ENCODE measurements at places on chromosomes 11 and 22.

DNA sequence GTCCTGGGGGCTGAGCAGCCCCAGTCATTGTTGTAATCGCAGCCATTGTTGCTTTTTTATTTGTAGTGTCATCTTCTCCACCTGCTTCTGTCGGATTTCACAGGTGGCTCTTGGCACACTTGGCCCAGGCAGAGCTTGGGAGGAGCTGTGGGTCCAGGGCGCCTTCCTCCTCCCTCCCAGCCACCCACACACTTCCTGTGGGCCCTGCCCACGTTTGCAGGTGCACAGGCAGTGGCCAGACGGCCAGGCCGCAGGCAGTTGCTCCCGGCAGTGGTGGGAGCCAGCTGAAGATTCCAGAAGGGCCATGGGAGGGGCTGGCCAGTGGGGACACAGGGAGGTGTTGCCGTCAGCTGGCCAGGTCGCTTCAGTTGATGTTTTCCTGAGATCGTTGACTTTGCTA is 1191.9 kb downstream of the BRD1 start:
- DNase-seq: peak; percentile 2

DNA sequence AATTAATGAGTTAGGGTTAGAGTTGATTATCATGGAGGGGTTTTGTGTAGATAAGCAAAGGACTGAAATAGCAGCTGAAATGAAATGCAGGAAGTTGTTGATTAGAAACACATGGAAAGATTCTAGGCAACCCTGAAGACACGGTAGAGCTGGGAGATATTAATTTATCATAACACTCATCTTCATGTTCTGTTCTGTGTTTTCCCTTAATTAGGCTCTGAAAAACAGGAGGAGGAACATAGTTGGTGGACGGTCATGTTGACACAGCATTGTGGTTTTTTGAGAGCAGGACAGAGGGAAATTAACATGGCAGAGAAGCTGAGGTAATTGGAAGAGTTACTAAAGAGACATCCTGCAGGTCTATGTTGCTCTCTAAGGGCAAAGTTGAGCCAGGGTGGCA is 138.8 kb upstream of the UBASH3B start:
- DNase-seq: no peak

- no peak for DNase-seq
Observed at GRCh38 chr11:10350334-10350733, 45.5 kb downstream of the ADM start.

DNA sequence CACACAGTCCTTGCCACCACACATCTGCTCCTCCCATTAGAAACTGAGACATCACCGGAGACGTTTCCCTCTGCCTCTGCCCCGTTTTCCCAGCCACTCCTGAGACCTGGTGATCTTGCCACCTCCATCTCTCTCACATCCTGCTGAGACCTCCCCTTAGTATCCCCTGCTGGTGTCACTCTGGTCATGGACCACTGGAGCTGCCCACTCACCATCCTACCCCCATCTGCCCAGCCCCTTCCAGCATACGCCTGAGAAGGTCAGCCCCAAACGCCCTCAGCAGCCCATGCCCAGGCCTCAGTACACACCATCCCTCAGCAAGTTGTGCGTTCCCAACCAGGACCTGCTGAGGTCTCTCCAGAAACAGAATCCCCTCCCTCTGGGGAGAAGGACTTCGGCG is 64.3 kb downstream of the SHANK2 start:
- DNase-seq: no peak

- DNase-seq: no peak
Observed at GRCh38 chr22:50217543-50218152, 16.8 kb downstream of the SELENOO start.

DNA sequence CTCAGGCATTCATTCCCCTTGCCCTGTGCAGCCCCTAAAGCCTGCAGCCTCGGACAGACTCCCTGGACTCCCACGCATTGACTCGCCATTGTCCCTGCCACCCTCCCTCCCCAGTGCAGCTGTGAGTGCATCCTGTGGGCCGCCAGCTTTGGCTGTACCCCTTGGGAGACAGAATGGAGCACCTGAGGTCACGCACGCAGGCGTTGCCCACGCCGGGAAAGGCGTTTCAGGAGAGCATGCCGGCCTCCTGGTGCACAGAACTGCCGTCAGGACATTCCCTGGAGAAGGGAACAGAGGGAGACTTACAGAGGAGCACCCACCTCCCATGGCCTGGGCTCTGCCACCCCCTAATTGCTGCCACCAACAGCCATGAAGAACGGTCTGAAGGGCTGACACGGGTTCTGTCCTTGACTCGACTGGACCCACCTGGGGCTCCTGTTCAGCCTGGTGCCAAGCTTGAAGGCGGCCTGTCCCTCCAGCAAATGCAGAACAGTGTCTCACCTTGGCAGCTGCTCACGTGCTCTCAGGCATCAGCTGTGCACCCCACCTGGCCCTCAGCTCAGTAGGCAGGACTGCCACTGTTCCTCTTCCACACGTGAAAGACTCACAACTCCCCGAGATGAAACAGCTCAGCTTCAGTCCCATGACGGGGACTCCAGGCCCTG is 503.8 kb downstream of the BRD1 start:
- no peak for DNase-seq

GRCh38 chr11:35153280-35153679 is 14.3 kb downstream of the CD44 start:
- no peak for DNase-seq

DNA sequence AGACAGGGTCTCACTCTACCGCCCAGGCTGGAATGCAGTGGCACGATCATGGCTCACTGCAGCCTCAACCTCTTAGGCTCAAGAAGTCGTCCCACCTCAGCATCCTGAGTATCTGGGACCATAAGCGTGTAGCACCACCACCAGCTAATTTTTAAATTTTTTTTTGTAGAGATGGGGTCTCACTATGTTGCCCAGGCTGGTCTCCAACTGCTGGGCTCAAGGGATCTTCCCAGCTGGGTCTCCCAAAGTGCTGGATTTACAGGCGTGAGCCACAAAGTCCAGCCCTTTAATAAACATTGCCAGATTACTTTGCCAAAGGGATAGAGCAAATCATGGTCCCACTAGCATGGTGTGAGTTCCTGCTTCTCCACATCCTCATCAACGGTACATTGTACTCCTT is 45.6 kb downstream of the KMT5B start:
- DNase-seq: no peak

DNA sequence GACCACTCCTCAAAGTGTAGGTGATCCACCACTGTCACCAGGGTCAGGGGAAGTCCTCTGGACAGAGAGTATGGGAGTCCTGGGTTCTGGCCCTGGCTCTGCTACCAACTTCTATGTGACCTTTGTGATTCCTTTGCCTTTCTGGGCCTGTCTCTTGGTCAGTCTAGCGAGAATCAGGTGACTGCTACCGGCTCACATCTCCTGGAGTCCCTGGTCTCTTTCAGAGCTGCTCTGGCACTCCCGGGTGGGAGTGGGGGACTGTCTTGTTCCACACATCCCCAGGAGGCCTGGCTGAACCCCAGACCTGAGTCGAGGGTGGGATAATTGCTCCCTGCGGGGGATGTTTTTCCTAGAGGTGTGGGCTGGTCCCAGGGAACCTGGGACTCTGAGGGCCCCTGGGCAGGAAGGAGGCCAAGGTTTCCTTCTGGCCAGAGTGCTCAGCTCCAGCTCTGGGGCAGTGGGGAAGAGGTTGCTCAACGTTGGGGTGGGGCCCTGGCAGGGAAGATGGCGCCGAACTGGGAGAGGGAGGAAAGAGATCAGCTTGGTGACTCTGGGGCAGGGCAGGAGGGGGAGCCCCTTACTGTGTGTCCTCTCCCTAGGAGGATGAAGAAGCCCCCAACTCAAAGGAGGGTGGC is 2.1 kb downstream of the SOX10 start:
- DNase-seq: no peak

- DNase-seq: no peak
Observed at GRCh38 chr11:97607291-97608000, 1217.6 kb downstream of the JRKL start.

DNA sequence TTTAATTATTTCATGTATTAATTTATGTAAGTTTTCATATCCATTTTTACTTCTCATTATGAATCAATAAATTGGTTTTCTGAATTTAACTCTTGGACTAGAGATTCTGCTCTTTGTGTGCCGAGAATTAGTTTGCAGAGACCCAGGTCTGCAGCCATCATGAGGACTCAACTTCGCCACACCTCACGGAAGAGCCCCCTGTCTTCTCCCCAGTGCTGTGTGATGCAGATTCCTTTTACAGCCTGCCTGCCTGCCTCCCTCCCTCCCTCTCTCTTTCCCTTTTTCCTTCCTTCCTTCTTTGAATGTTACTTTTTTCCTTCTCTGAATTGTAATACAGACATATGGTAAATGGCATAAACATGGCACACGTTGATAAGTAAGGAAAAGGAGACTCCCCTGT is 947.7 kb downstream of the TBC1D22A start:
- no peak for DNase-seq

DNA sequence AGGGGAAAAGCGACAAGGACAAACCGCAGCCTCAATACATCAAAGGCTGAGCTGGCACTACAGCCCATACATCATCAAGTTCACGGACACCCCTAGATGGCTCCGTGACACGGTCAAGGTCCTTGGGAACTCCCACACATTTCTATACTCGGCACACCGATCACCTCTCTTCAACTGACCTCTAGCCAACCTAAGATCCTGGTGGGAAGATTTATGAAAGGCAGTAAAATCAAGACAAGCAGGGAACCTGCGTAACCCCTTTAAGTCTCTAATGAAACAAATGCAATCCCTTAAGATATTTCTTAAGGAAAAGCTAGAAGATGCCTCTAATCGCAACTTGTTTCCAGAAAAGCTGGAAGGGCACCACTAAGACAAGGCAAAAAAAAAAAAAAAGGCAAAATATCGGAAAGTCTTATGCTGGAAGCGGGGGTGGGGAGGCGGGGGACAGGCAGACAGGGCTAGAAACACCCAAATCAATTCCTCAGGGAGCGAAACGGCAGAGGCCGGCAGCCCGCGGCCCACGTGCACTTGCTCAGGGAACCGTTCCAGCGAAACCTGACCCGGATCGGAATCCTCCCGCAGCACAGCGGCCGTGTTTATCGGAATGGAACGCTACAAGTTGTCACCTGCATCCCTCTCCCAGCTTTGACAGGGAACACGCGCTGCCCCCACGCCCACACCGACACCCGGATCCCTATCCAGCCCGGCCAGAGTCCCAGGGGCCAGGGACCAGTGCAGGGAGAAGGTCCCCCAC is 1.4 kb downstream of the ARHGAP20 start:
- DNase-seq: no peak

GRCh38 chr22:50700387-50701075 is 27.9 kb downstream of the SHANK3 start:
- no peak for DNase-seq

- DNase-seq: no peak
Observed at GRCh38 chr11:40202589-40203270, 1256.7 kb downstream of the LRRC4C start.

DNA sequence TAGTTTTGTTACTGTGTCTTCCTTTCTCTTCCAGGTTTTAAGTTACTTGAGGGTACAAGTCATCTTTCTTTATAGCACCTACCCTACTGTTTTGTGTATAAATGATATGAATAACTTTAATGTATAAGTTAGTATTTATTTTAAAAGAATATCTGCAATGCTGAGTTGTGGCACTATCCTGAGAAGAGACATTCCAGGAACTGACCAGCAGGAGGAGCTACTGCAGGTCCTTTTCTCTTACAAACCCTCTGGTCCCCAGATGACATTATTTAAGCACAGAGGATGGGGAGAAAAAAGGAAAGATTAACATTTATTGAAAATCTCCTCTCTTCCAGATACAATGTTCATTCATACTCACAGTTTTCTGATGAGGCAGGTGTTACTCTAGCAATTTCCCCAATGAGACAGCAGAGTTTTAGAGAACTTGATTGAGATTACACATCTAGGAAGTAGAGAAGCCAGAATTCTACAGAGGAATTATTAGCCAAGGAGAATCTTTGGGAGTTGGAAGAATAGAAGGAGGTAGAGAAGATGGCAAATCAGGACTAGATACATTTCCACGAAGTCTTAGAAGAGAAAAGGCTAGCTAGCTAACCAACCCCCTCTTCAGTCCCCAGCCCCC is 541.2 kb upstream of the API5 start:
- DNase-seq: no peak

DNA sequence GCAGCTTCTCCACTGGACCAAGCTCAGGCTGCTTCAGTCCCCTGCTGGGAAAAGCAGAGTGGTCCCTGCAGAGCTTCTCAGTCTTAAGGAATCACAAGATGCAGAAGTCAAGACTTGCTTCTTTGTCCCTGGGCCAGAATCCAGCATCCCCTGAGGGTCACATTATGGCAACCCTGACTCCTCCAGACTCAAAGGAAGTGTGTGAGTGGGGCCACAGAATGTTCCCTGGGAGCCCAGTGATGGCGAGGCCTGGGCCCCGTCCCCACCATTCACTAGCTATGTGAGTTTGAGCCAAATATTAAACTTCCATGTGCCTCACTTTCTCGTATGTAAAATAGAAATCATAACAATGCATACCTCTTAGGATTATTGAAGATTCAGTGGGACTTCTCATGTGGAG is 122.2 kb upstream of the NCAM1 start:
- DNase-seq: no peak

GRCh38 chr11:47565340-47566148 is at the start of gene PTPMT1:
Gene PTPMT1 (plus strand): TSS chr11:47565599. CDS start chr11:47565623, 24 bp downstream.
- no peak for DNase-seq

DNA sequence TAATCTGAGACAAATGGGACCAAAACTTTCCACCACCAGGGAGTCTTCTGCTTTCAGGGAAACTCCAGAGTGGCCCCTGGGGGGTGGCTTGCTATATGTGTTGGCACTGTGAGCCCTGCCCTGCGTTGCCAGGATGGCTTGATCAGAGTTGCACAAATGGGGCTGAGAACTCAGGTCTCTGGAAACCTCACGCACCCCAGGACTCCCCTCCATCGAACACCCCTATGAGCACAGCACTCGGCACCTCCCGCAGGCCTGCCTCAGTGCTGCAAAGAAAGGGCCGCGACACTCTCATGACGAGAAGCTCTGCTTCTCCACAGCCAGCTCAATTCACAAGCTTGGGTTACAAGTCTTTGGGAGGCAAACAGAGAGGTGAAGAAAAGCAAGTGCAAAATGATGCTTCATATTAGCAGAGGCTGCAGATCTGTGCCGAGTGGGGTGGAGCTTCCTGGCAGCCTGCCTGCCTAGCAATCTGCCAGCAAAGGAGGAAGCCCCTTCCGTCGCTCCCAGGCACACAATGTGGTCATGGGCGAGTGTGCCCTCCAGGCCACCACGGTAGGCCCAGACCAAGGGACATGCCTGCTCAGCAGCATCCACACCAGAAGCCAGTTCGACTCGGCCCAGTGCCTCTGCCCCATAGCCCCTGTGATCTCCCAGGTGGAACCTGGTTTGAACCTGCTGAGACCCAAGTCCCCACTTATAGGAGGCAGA is 55.7 kb downstream of the MYH9 start:
- DNase-seq: peak; percentile 56

GRCh38 chr11:33060271-33060670 is 20.9 kb downstream of the TCP11L1 start:
- DNase-seq: no peak

DNA sequence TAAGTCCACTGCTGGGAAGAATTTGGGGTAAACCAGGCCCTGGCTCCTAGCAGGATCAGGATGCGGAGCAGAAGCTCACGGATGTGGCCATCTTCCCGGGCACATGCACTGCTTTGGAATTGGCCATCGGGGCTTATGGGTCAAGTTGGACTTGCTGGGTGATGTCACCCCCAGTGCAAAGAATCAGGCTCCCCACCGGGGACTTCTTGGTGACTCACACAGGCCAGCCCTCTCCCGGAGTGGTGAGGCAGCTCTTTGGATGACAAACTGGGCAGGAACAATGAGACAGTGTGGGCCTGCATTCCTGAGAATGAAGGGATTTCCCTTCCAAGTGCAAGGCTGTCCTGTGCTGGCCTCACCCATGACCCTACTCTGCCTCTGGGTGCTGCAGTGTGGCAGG is 128.8 kb upstream of the ANO1 start:
- DNase-seq: no peak

GRCh38 chr11:66123902-66124301 is 53.8 kb downstream of the PACS1 start:
- DNase-seq: no peak
